WTC11 (cell line): ENCODE measurements at places on chromosomes 2 and 18.

DNA sequence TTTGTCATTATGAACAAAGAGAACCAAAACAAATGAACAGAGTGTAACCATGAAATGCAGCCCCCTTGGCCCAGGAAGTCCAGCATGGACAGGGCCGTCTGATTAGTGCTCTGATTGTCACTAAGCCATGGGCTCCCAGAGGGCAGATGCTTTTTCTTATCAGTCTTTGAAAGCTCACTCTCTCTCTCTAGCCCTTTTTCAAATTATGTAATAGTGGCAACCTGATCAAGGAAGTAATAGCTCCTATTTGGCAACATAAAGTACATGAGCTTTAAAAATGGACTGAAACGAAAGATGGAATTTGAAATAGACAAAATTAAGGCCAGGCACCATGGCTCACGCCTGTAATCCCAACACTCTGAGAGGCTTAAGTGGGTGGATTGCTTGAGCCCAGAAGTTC lies 32.4 kb upstream of the EPG5 start:
- no peak for DNase-seq

DNA sequence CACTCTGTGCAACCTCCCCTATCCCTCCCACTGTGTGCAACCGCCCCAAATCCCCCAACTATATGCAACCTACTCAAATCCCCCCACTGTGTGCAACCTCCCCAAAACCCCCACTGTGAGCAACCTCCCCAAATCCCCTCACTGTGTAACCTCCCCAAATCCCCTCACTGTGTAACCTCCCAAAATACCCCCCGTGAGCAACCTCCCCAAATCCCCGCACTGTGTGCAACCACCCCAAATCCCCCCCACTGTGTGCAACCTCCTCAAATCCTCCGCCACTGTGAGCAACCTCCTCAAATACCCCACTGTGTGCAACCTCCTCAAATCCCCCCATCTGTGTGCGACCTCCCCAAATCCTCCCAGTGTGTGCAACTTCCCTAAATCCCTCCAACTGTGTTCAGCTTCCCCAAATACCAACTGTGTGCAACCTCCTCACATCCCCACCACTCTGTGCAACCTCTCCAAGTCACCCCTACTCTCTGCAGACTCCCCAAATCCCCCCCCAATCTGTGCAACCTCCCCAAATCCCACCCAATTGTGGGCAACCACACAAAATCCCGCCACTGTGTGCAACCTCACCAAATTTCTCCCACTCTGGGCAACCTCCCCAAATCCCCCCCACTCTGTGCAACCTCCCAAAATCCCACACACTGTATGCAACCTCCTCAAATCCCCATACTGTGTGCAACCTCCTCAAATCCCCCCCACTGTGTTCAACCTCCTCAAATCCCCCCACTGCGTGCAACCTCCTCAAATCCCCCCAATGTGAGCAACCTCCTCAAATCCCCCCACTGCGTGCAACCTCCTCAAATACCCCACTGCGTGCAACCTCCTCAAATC lies 114.1 kb downstream of the TPO start:
- no peak for DNase-seq

DNA sequence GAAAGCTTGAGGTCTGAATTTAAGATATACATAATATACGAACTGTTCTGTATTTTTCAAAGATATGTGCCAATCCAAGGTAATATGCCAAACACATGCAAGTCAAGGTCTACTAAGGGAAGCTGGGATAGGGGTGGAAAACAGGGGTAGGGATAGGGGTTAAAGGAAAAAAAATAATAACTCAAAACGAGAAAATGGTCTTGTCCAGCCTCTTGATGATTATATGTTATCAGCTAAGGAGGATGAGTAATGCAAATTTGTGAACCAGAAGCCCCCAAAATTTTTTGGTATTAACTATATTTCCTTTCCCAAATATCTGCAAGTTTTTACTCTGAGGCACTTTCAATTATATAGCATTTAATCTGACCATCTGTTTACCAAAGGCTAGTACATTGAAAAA lies 219.3 kb downstream of the ZEB2 start:
- no peak for DNase-seq

DNA sequence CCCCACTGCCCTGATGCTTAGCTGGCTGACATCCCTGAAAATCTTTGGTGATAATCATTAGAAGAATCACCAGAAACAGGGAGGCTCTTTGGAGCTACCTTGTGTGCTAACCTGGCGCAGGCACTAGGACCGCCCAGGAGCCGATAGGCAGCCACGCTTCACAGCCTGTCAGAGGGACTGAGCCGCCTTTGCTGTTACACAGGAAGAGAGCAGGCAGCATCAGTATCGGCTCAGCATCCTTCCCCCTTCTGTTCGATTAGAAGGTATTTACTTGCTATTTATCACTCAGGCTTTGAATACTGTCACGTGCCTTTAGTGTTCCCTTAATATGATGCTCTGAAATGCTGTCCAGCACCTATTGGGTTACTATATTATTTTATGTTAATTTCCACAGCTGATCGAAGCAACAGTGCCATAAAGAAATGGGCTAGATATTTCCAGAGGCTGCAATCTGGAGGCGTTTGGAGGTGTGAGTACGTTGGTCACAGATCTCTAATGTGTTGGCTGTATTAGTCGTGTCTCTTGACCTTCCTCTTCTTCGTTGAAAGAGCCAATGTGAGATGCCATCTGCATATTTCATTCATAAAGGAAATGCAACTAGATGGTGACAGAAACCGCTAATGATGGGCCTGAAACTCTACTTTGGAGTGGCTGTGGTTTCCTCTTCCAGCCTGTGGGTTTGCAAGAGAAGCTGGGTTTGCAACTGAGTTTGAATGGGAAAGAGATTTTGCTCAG lies 110.4 kb upstream of the RAB27B start:
- DNase-seq, result peak; percentile 66

GRCh38 chr2:240507060-240507777 lies 50.6 kb downstream of the ANKMY1 start:
- no peak for DNase-seq

DNA sequence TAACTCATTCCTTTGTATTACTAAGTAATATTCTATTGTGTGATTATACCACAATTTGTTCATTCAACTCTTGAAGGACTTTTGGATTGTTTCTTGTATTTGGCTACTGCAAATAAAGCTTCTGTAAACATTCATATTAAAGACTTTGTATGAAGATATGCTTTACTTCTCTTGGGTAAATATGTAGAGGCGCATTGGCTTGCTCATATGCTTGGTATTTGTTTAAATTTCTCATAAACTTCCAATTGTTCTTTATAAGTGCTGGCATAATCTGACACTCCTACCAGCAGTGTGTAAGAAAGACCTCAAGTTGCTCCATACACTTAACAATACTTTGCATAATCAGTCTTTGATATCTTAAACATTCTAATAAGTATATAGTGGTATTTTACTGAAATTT lies 792.8 kb upstream of the LRRTM1 start:
- no peak for DNase-seq

- no peak for DNase-seq
Observed at GRCh38 chr18:22505141-22505591, 87.5 kb upstream of the CTAGE1 start.

DNA sequence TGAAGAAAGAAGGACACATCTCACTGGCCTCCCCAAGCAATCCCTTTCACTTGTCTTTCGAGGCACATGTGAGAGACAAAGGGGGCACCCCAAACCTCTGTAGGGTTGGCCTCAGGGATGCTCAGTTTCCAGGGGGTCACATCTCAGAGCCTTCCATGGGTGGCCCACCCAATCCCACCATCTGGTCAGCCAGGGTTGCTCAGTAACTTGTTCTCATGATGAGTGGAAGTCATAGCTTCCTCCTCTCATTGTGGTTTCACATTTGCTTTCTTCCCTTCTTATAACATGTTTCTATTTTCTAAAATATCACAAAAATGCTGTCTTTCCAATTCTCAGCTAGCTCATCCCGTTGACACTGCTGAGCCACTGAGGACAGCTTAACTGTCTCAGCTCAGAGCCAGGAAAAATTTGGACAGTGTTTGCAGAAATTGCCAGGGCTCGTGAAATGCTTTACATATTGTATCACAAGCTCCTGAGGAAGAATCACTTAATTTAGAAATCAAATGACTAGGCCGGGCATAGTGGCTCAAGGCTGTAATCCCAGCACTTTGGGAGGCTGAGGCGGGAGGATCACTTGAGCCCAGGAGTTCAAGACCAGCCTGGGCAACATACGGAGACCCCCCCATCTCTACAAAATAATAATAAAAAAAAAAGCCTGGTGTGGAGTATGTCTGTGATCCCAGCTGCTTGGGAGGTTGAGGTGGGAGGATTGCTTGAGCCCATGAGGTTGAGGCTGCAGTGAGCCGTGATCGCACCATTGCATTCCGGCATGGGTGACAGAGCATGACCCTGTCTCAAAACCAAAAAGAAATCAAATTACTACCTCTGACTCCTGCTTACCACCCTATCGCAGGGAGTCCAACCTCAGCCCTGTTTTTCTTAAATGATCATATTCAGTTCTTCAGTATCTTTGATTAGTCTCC lies 129.3 kb downstream of the PRKCE start:
- DNase-seq, result no peak

- no peak for DNase-seq
Observed at GRCh38 chr2:150595803-150596470, 108.5 kb upstream of the RND3 start.

DNA sequence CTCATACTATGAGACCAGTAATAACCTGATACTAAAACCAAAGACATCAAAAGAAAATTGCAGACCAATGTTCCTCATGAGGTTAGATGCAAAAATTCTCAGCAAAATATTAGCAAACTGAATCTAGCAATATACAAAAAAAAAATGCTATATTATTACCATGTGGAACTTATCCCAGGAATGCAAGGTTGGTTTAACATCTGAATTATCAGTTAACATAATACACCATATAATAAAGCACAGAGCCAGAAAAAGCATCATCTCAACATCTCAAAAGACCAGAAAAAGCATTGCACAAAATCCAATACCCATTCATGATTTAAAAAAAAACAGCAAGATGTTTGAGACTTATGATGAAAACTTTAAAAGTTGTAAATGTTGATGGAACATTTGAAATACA lies 8.3 kb upstream of the ZCCHC2 start:
- DNase-seq, result no peak

DNA sequence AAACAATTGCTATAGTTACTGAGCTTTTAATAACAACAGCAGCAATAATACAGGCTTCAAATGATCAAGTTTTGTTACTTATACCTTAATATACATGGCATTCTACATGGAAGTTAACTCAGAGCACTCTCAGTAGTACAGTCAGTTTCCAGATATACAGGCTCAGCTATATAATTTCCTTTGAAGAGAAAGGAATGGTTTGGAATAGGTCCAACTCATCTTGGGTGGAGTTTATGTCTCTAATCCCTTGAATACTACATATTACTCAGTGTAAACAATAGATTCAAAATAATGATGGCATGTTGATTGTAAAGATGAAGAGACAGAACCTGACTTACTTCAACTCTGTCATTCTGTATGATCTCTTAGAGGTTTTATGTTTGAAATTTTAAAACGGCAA lies 174.9 kb downstream of the EPHA4 start:
- DNase-seq, result no peak

- DNase-seq, result no peak
Observed at GRCh38 chr18:59705145-59705544, 7.9 kb upstream of the CCBE1 start.

DNA sequence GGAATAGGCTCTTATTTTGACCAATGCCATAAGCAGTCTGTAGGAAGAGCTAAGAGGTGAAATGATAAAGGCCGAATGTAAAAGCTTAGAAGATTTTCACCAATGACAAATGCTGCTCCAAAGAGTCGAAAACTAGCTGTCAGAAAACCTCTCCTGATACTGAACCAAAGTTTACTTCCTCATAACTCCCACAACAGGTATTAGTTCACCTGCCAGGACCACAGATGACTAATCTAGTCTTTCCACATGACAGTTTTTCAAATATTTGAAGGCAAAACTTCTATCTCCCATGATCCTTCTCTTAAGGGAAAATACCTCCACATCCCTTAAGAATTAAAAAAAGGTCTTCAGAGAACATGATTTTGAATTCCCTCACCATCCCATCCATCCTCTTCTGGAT lies 473.2 kb upstream of the SPHKAP start:
- no peak for DNase-seq

DNA sequence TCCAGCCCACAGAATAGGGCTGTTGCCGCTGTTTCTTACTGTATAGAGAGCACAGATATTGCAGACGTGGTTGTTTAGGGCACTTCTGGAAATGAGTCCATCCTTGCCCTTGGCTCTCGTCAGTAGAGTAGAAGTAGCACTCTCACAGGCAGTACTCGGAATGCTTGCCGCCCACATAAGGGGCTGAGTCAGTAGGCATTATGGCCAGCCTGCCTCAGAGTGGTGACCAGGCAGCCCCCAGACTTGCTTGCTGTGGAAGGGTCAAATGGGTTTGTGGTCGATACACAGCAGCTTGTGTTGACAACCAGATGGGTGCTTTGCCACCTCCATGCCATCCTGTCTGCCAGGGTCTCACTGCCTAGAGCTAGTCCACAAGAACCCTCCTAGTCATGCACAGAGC lies 38.7 kb downstream of the PLEKHB2 start:
- DNase-seq, result no peak

DNA sequence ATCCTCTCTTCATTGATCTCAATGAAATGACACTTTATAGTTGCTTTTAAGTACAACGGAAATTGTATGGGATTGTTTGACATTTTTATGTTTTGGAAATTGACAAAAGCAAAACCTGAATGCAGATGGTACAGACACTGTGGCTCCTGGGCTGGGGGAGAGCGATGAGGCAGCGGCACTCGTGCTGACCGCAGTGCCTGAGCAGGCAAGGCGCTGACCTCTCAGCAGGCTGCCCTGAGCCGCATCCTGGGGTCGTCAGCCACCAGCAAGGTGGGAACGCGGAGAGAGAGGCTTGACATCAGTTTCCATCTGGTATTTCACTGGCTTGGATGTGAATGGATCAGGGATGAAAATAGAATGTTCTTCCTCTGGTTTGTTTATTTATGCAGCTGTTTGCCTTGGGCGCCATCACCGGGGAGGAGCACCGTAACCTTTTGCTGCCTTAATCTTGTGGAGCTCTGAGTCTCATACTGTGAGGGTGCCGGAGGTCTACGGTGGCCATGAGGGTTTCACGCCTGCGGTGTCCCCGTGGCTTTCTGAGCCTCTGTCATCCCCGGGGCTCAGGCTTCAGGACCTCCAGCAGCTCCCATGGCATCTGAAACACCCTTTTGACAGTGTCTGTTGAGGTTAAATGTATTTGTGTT lies 94.8 kb upstream of the TPO start:
- DNase-seq, result no peak

DNA sequence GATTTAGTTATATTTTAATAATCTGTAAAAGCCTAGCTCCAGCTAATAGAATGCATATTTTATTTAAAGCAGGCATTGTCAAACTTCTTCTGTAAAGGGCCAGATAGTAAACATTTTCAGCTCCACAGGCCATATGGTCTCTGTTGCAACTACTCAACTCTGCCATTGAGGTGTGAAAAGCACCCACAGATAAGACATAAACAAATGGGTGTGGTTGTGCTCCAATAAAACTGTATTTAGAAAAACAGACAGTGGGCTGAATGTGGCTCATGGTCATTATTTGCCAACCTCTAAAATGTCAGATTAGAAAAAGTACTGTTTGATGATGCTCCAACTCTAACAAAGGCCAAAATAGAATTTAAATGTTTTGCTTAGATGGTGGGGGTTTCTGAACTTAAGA lies 519.9 kb downstream of the RNF144A start:
- no peak for DNase-seq
